ENCODE measurements at places on chromosomes 6 and 20.

- DNase-seq, result no peak
Observed at GRCh38 chr20:21273755-21274386, 29.3 kb upstream of the XRN2 start.

GRCh38 chr6:142173980-142174379 is 26.9 kb downstream of the VTA1 start:
- no peak for DNase-seq

- no peak for DNase-seq
Observed at GRCh38 chr6:154797857-154798256, 64.6 kb downstream of the SCAF8 start.

DNA sequence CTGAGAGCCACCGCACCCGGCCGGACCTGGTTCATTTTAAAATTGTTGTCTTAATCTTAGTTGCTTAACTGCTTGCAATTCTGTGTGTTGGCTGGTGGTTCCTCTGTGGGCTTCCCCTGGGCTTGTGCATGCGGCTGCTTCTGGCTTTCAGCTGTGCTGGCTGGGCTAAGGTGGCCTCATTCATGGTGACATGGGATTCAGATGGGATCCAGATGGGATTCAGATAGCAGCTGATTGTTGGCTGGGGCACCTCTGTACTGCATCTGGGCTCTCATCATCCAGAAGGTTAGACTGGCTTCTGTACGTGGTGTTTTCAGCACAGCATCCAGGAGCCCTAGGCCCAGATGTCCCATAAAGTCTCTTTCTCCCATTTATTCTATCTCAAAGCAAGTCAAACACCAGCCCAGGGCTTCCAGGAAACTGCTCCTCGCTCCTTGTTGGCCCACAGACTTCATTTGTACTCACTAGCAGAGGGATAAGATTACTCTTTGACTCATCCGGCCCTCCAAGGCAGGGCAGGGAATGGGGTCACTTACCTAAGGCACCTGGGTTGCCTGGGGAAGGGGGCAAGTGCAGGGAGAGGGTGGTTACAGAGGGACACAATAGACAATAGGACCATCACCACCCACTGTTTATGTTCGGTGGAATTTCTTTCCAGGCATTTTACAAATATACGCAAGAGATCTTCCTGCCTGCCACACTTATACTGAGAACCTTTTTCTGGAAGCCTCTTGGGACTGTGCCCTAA is 10.2 kb upstream of the PEDS1 start:
- DNase-seq, result no peak

DNA sequence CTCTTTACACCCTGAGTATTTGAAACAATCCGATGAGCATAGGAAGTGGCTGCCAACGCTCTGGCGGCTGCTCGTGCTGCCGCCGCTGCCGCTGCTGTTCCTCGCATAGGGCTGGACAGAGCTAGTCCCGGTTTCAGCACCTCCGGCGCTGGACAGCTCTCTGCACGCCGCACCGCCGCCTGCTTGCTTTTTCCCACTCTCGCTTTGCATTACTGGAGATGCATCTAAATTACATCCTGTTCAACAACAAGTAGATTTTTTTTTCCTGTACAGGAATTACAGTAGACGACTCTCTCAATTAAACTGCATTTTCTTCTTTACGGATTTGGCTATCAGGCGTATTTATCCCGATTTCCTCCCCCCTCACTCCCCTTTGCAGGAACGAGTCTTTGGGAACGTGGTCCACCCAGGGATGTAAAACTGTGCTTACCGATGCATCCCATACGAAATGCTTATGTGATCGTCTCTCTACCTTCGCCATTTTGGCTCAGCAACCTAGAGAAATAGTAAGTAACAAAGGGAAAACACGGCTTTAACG is 563.8 kb downstream of the LMBRD1 start:
- no peak for DNase-seq

DNA sequence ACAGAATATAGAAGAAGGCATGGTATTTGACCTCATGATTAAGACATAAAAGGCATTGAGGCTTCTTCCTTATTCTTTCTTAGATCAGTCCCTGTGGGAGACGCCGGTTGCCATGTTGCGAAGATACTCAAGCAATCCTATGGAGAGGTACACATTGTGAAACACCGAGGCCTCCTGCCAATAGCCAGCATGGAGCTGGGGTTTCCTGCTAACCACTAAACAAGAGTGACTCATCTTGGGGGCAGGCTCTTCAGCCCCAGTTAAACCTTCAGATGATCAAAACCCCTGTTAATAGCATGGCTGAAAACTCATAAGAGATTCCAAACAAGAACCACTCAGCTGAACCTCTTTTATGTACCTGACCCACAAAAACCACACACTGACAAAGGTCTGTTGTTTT is 478.8 kb downstream of the CD83 start:
- no peak for DNase-seq

DNA sequence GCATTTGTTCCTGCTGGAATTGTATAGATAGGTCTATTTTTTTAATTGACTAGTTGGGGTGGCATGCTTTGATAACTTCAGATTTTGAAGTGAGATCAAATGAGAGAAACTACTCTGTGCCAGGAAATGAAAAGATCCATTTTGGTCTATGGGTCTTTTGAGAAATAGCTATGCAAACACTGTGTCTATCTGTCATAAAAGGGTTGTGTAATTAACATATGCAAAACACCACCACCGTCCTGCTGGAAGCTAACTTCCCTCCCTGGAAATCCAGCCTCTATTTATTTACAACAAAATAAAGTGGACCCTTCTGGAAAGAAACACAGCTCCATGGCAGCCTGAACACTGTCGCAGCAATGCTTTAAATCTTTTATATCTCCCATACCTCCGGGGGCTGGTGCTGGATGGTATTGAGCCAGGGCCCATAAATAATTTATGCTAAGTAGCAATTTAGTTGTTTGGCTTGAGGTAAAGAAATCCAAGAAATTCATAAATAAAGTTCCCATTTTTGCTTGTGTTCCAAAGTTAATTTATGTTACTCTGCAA is 244.2 kb upstream of the POU3F2 start:
- no peak for DNase-seq

DNA sequence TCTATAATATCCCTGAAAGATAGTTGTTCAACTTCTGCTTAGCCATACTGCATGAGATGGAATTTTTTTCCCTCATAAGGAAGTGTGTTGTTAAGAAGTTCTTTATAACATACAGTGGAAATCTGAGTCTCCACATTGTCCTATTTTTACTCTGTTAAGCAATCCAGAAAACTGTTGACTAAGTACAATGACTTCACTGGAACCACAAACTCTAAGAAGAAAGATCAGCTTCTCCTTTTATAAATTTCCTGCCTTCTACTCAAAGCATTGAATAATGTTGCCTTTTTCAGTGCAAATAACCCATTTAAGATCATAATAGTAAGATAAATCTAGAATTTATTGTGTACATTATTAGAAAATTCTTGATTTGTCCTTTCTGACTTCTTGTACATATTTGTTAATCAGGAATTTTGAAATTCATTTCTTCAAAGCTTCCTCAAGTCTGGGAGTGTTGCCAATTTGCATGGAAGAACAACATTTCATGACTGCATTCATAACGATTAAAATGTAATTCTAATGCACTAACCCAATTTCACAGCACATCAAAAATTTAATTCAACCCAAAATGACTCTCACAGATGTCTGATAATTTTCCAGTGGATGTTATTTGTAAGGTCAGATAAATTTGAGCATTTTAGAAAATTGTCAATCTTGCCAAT is 45.6 kb upstream of the ANKEF1 start:
- no peak for DNase-seq

DNA sequence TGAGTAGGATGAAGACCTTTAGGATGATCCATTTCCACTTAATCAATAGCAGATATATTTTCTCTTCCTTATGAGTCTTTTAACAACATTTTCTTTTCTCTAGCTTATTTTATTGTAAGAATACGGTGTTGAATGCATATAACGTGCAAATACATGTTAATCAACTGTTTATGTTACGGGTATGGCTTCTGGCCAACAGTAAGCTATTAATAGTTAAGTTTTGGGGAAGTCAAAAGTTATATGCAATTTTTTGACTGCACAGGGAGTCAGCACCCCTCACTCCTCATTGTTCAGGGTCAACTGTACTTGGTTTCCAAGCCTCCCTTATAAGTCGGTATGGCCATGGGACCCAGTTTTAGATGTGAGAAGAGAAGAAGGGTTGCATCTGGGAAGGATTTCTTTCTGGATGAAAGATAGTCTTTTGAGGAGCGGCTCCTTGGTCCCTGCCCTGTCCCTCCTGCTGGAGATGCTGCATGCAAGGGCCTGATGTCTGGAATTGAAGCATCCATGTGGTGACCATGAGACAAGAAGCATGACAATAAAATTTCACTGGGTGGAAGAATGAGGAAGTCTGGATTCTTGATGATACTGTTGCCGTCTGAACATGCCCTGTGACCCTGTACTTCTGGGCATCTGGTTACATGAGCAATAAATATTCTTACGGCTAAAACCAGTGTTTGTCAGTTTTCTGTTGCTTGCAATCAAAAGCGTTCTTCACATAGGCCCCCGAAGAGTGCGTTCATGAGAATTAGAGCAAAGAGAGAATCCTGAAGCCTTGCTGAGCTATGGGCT is 194.7 kb upstream of the PMEPA1 start:
- DNase-seq, result no peak

- DNase-seq, result no peak
Observed at GRCh38 chr6:160454303-160454702, 106.1 kb downstream of the SLC22A3 start.

DNA sequence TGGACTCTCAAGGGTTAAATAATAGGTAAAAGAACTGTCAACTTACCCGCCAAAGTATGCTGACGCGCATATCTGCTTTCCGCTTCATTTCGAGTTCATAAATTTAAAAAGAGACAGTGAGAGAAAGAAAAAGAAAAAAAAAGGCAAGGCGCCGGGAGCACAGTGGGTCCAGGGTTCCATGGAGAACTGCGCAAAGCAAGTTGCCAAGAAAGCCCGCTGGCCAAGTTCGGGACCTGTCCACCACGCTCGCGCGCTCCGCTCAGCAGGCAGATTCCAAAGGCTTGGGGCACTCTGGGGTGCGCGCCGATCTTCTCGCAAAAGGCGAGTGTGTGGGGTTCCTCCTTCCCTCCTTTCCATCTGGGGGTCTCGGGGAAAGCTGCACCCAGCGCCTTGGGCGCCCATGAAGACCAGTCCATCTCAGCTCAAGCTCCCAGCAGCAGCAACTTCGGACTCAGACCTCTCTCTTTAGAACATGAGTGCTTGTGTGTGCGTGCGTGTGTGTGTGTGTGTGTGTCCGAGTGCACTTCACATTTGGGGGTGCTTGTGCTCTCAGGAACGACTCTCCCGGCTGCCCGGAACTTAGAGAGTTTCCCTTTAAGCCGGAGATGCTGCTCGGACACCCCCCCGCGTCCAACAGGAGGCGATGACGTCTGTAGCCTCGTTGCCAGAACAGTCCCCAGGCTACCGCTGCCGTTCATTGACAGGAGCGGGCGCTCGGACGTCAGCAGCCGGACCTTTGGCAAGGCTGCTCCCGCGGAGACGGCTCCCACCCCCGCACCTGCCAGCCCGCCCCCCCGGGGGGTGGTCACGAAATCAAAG is 180.0 kb downstream of the TBXT start:
- no peak for DNase-seq

- no peak for DNase-seq
Observed at GRCh38 chr6:139659196-139659595, 284.7 kb upstream of the CITED2 start.

- DNase-seq, result no peak
Observed at GRCh38 chr6:131381052-131381708, 191.8 kb upstream of the ARG1 start.

DNA sequence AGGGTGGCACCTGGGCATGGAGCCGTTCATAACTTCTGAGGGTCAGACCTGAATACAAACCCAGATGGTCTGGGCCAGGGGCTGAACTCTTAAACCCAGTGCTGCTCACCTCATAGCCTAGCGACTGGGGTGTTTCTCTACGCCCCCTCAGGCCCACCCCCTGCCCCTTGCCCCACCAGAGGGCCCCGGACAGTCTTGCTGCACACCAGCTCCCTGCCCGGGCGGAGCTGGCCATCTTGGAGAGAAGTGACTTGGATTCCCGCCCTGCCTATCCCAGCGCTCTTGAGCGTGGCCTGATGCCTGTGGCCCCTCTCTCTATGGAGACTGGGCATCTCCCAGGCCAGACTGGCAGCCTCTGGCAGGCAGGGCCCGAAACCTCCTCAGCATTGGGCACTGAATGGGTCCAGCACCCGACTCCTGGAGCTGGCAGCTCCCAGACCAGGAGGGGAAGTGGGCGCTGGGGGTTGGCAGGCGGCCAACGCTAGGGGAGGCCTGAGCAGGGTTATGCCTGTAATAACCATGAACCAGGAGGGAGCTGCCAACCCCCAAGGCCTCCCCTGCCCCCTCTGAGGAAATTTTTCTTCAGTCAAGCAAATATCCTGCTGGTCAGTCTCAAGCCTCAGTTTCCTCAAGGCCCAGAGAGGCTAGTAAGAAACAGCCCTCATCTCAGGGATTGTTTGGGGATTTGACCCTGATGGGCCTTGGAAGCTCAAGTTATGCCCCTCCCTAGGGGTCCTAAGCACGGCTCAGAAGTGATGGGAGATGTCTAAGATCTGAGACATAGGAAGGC is 169.5 kb downstream of the VEGFA start:
- DNase-seq, result no peak

DNA sequence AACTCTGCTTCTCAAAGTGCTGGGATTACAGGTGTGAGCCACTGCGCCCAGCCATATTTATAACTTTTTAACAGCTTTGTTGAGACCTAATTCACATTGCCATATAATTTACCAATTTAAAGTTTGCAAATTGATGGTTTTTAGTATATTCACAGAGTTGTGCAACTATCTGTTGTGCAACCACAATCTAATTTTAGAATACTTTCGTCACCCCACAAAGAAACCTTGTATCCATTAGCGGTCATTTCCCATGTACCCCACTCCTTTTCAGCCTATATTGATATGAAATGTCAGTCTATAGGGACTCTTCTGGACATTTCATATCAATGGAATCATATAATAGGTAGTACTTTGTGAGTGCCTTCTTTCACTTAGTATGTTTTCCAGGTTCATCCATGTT is 55.8 kb downstream of the FOXO3 start:
- DNase-seq, result no peak

- no peak for DNase-seq
Observed at GRCh38 chr6:164692772-164693510, 616.5 kb downstream of the C6orf118 start.

DNA sequence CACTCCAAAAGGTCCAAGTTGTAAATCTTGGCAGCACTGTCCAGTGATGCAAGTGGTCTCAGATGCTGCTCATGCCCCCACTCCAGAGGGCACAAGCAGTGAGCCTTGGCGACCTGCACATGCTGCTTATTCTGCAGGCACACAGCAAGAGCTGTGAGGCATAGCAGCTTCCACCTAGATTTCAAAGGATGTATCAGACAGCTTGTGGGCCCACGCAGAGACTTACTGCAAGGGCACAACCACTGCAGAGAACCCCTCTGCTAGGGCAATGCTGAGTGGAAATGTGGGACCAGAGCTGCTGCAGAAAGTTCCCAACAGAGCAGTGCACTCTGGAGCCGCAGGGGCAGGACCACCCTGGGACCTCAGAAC is 26.4 kb downstream of the SDHAF4 start:
- no peak for DNase-seq

- no peak for DNase-seq
Observed at GRCh38 chr6:90298459-90299053, 1.9 kb upstream of the BACH2 start.

GRCh38 chr20:24782301-24782700 is 166.8 kb upstream of the CST7 start:
- no peak for DNase-seq

GRCh38 chr6:35739645-35740524 is 3.1 kb downstream of the ARMC12 start:
- no peak for DNase-seq

Measured in effector memory CD4-positive, alpha-beta T cell (primary cell).